Upper lobe of left lung (tissue), 6 donors: ENCODE measurements at places on chromosomes 12 and 14. TPM values are rescaled to one million over a fixed set of nuclear protein-coding genes. Genes with fewer than 3 reads are reported as not detected.

LRRIQ1 gene
- 5.6 TPM for total RNA-seq

TMEM253 gene
- not detected for total RNA-seq

MYF6 gene
- total RNA-seq, result not detected

SRRM4 gene
- total RNA-seq, result under 0.01 TPM

KRT3 gene
- not detected for total RNA-seq

KRT74 gene
- total RNA-seq, result not detected

FOXN4 gene
- total RNA-seq, result 1.1 TPM

PLBD1 gene
- total RNA-seq, result 60.8 TPM

RIPK3 gene
- total RNA-seq, result 16.9 TPM

ARG2 gene
- total RNA-seq, result 3.1 TPM

OTUB2 gene
- total RNA-seq, result 1.3 TPM

DNA sequence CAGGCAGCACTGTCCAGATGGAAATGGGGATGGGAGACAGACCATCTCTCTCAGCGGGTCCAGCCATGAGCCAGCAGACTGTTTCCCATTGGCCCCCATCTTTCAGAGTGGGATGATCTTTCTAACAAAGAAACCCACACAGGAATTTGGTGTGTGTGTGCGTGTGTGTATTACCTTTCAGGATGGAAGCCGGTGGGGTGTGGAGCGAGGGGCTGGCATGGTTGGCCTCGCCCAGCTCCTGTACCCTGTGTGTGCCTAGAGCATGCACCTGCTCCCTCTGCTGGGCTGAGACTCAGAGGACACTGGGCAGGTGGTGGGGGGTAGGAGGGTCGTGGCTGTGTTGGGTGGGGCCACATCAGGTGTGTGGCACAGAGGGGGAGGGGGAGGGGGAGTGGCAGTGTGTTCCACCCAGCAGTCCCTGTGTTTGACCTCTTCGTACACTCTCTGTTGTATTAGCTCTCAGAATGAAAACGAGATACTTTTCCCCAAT is 33.0 kb upstream of the TSPAN9 start:
- DNase-seq, result no peak
- peaks cover 18% of the 10 kb centered on the region for H3K4me1 ChIP-seq
- no peaks in the 10 kb centered on the region for H3K27me3 ChIP-seq
- no peaks in the 10 kb centered on the region for H3K36me3 ChIP-seq
- no peak overlapping the region for H3K27ac ChIP-seq
- H3K4me3 ChIP-seq, result no peak overlapping the region

GRCh38 chr14:72528059-72528862 is 365.6 kb downstream of the DPF3 start:
- no peak overlapping the region for H3K4me3 ChIP-seq
- DNase-seq, result no peak
- H3K36me3 ChIP-seq, result no peaks in the 10 kb centered on the region
- no peak overlapping the region for H3K27ac ChIP-seq

GRCh38 chr12:10722905-10723746 is at the start of gene YBX3:
Gene YBX3 (minus strand): TSS chr12:10723323. CDS start chr12:10723111, 212 bp downstream.
- peaks cover 38% of the 10 kb centered on the region for H3K4me1 ChIP-seq
- DNase-seq, result peak; percentile 90
- no peaks in the 10 kb centered on the region for H3K36me3 ChIP-seq
- peak within 1 kb of the TSS; percentile 98 for H3K27ac ChIP-seq
- peak within 1 kb of the TSS; percentile 92 for H3K4me3 ChIP-seq

- DNase-seq, result no peak
- H3K36me3 ChIP-seq, result no peaks in the 10 kb centered on the region
- peaks cover 6% of the 10 kb centered on the region for H3K4me1 ChIP-seq
- no peak overlapping the region for H3K4me3 ChIP-seq
Observed at GRCh38 chr12:120588948-120589930, 8.0 kb upstream of the POP5 start.

- no peaks in the 10 kb centered on the region for H3K36me3 ChIP-seq
- H3K4me3 ChIP-seq, result no peak overlapping the region
- H3K27ac ChIP-seq, result no peak overlapping the region
- no peaks in the 10 kb centered on the region for H3K27me3 ChIP-seq
Observed at GRCh38 chr14:23984891-23985602, 3.7 kb upstream of the DHRS4L2 start.

DNA sequence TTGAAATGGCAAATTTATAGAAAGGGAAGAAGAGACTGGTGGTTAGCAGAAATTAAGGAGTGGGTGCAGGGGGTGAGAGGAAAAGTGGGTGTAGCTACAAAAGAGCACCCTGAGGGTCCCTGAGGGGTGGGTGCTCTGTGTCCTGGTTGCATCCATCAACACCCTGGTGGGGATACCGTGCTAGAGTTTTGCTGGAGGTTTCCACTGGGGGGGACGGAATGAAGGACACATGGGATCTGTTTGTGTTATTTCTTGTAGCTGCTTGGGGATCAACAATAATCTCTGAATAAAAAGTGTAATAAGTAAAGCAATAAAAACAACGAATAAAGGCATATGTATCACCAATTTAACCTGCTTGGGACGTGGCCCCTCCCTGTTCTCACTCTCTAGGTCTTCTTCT is 175.3 kb downstream of the KIF26A start:
- H3K4me3 ChIP-seq, result no peak overlapping the region
- DNase-seq, result no peak
- H3K27me3 ChIP-seq, result no peaks in the 10 kb centered on the region
- no peak overlapping the region for H3K27ac ChIP-seq

DNA sequence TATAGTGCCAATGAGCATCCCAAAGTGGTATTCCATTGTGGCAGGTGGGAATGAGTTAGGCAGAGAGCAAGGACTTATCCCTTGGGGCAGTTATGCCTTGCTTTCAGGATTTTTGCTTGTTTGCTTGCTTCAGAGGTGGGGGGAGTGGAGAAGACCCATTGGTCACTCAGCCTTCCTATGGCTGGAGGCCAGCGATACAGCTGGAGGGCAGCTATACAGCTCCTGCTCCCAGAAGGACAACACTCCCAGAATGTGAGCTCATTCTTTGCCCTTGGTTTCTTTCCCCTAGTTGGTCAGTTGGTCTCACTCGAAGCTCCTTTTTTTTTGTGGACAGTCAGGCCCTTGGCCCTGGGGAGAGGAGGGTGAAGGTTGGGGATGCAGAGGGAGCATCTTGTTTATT is 14.5 kb downstream of the KRT83 start:
- no peak overlapping the region for H3K4me3 ChIP-seq
- no peak overlapping the region for H3K27ac ChIP-seq
- no peaks in the 10 kb centered on the region for H3K36me3 ChIP-seq
- H3K27me3 ChIP-seq, result no peaks in the 10 kb centered on the region
- peaks cover 14% of the 10 kb centered on the region for H3K4me1 ChIP-seq

DNA sequence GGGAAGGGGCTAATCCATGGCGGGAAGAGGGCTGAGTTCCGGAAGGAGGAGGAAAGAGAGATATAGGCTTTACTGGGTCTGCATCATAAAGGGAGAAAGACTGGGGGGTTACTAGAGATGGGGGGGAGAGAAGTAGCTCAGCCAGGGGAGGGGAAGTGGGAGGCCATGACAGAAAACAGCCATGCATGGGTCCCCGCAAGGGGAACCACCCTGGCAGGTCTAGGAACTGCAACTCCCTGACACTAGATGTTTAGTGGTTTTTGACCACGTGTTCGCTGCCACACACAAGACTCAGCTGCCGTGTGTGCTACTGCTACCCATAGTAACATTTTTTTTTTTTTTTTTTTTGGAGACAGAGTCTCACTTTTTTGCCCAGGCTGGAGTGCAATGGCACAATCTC is 145.0 kb downstream of the RIMBP2 start:
- no peaks in the 10 kb centered on the region for H3K36me3 ChIP-seq
- no peaks in the 10 kb centered on the region for H3K4me1 ChIP-seq
- H3K27ac ChIP-seq, result no peak overlapping the region
- H3K4me3 ChIP-seq, result no peak overlapping the region
- no peak for DNase-seq
- no peaks in the 10 kb centered on the region for H3K27me3 ChIP-seq

GRCh38 chr12:50195832-50196231 is 28.7 kb upstream of the CERS5 start:
- H3K4me1 ChIP-seq, result no peaks in the 10 kb centered on the region
- H3K4me3 ChIP-seq, result no peak overlapping the region
- no peak for DNase-seq
- no peak overlapping the region for H3K27ac ChIP-seq
- peaks cover 16% of the 10 kb centered on the region for H3K36me3 ChIP-seq
- no peaks in the 10 kb centered on the region for H3K27me3 ChIP-seq

DNA sequence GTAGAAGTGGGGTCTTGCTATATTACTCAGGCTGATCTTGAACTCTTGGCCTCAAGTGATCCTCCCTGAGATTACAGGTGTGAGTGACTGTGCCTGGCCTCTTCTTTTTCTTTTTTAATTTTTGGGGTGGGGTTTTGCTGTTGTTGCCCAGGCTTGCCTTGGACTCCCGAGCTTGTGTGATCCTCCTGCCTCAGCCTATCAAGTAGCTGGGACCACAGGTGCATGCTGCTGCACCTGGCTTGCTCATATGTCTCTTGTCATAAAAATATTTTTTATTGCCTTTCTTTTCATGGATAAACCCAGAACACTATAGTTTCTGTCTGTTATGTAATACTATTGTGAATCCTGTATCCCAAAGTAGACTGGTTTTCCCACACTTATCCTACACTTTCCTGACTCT is 26.0 kb downstream of the SCYL2 start:
- H3K36me3 ChIP-seq, result peaks cover 13% of the 10 kb centered on the region
- no peaks in the 10 kb centered on the region for H3K4me1 ChIP-seq
- DNase-seq, result no peak
- H3K27me3 ChIP-seq, result no peaks in the 10 kb centered on the region
- no peak overlapping the region for H3K27ac ChIP-seq

GRCh38 chr12:13196130-13196921 is at the start of gene EMP1:
Gene EMP1 (plus strand): TSS chr12:13196726. CDS start chr12:13211511, 14,785 bp downstream.
- peak within 1 kb of the TSS; percentile 94 for H3K27ac ChIP-seq
- H3K4me3 ChIP-seq, result peak within 1 kb of the TSS; percentile 60
- H3K27me3 ChIP-seq, result no peaks in the 10 kb centered on the region
- no peaks in the 10 kb centered on the region for H3K36me3 ChIP-seq
- peak; percentile 94 for DNase-seq

DNA sequence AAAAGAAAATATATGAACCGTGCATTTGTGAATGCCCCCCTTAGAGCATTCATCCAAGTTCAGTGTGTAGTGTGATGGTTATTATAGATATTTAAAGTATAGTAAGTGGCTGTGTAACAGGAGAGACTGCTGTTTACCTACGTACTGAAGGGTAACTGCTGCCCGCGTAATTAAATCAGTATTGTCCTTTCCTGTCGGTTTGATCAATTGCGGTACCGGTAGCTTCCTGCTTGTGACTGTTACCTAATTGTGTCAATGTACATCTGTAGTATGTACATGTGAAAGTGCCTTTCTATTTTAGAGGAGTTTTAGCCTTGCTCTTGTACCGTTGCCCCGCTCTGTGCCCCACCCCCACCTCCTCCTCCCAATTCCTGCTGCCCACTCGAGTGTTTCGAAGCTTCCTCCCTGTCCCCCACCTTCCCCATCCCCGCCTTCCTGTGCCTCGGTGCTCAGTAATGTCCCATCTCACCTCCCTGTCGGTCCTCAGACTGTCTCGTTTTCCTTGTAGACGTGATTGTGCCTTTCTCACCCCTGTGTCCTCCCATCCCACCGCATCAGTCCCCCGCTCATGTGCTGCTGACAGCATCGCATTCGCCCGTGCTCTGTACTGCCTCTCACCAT is 75.0 kb downstream of the KICS2 start:
- H3K36me3 ChIP-seq, result no peaks in the 10 kb centered on the region
- no peaks in the 10 kb centered on the region for H3K4me1 ChIP-seq
- H3K4me3 ChIP-seq, result no peak overlapping the region

DNA sequence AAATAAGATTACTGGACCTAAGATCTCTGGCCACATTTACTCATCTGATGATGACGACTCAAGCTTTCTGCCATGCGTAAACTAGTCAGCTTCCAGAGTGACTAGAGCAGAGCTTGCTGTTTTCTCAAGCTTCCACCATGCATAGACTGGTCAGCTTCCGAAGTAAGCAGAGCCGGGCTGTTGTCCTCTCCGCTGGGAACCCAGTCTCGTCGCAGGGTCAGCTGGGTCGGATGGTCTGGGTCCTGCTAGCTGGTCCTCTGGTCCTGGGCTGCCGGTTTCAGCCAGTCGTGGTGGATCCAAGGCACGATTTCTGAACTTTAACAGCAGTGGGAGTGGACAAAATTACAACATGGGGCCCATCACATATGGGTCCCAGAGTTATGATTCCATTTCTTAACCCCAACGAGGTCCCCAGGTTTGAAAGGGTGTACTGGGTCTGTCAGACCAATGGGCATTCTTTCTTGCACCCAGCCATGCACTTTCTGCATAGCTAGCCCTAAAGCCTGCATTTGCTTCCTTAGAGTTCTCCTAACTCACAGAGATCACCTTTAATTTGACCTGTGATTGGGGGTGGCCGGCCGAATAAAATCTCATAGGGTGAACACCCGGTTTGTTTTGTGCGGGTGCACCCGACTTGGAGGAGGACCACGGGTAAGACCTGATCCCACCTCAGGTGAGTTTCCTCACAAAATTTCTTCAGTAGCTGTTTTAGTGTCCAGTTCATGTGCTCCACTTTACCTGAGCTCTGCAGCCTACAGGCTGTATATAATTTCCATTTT is 1312.8 kb downstream of the TMEM121 start:
- no peak overlapping the region for H3K27ac ChIP-seq
- DNase-seq, result no peak
- no peak overlapping the region for H3K4me3 ChIP-seq
- peaks cover 9% of the 10 kb centered on the region for H3K4me1 ChIP-seq

DNA sequence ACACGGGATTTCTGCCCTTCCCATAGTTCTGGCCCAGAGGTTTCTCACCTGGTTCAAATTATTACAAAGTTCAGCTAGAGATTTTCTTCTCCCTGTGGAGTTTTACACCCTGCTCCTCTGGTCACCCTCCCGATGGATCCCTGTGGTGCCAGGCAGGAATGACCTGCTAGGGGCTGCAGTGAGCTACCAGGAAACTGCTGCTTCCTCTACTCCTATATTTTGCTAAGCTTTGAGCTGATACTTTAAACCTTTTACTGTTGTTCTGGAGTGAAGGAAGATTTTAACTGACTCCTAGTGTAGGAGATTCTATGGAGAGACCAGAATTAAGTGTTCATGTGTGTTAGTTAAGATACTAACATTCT is 30.4 kb upstream of the LRIG3 start:
- no peaks in the 10 kb centered on the region for H3K36me3 ChIP-seq
- no peak for DNase-seq
- H3K4me3 ChIP-seq, result no peak overlapping the region
- no peaks in the 10 kb centered on the region for H3K4me1 ChIP-seq
- no peaks in the 10 kb centered on the region for H3K27me3 ChIP-seq

GRCh38 chr14:69535230-69535848 is 39.3 kb downstream of the CCDC177 start:
- no peak overlapping the region for H3K27ac ChIP-seq
- no peak for DNase-seq
- H3K4me3 ChIP-seq, result no peak overlapping the region
- H3K27me3 ChIP-seq, result no peaks in the 10 kb centered on the region
- no peaks in the 10 kb centered on the region for H3K4me1 ChIP-seq

GRCh38 chr12:129127771-129128170 is 274.5 kb downstream of the GLT1D1 start:
- no peaks in the 10 kb centered on the region for H3K4me1 ChIP-seq
- no peak overlapping the region for H3K4me3 ChIP-seq
- H3K27ac ChIP-seq, result no peak overlapping the region
- H3K27me3 ChIP-seq, result no peaks in the 10 kb centered on the region
- no peaks in the 10 kb centered on the region for H3K36me3 ChIP-seq
- DNase-seq, result no peak
